T-helper 17 cell (primary cell): ENCODE measurements at places on chromosomes 13 and 19. TPM values are rescaled to one million over a fixed set of nuclear protein-coding genes. Genes with fewer than 3 reads are reported as not detected.

- H3K36me3 ChIP-seq: no peaks in the 10 kb centered on the region
- H3K4me1 ChIP-seq: no peaks in the 10 kb centered on the region
- no peak overlapping the region for H3K4me3 ChIP-seq
- no peak for DNase-seq
Observed at GRCh38 chr13:92433386-92433785, 793.2 kb upstream of the GPC6 start.

- H3K27me3 ChIP-seq: no peaks in the 10 kb centered on the region
- no peak overlapping the region for H3K27ac ChIP-seq
- H3K4me1 ChIP-seq: peaks cover 4% of the 10 kb centered on the region
- DNase-seq: no peak
- H3K4me3 ChIP-seq: no peak overlapping the region
- H3K36me3 ChIP-seq: peaks cover 4% of the 10 kb centered on the region
Observed at GRCh38 chr19:48186541-48186991, 16.1 kb downstream of the ZSWIM9 start.

- H3K4me1 ChIP-seq: peaks cover 2% of the 10 kb centered on the region
- H3K4me3 ChIP-seq: no peak overlapping the region
- H3K36me3 ChIP-seq: no peaks in the 10 kb centered on the region
- no peak overlapping the region for H3K27ac ChIP-seq
Observed at GRCh38 chr13:31818236-31818635, 78.9 kb downstream of the RXFP2 start.

The PPFIA3 gene
- 3.9 TPM for total RNA-seq

The CNN1 gene
- not detected for total RNA-seq

The SLC46A3 gene
- 11.7 TPM for total RNA-seq

DNA sequence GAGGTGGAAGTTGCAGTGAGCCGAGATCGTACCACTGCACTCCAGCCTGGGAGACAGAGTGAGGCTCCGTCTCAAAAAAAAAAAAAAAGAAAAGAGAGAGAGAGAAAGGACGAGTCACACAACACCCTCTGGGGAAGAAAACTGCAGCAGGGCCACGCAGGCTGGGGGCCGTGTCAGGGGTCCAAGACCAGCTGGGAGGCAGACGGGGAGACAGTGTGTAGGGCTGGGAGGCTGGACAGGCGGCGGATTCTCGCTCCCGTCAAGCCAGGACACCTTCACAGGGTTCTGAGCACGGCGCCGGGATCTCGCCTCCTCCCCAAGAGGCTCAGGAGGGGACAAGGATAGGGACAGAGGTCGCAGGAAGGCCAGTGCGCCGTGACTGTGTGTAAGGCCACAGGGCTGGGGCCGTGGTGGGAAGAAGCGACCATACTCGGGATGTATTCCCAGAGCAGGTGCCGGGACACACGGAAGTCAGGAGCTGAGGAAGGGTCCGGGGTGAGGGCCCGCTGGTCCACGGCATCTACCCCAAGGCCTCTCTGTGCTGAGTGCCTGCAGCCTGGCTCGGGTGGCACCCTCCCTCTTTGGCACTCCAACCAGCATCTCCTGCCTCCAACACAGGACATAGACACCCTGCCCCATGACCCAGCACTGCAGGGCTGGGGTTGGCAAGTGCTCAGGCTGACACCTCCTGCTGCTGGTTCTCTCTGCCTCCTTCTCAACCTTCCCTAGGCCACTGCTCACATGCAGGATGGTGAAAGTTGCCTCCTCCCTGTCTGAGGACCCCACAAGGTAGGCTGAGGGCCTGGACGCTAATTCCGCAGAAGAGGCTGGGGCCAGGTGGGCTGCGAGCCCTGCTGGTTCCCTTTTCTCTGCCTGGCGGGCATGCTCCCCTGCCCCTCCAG, 21.2 kb downstream of the ZNF787 start:
- DNase-seq: no peak
- H3K27me3 ChIP-seq: no peaks in the 10 kb centered on the region
- H3K4me3 ChIP-seq: no peak overlapping the region
- H3K36me3 ChIP-seq: no peaks in the 10 kb centered on the region

DNA sequence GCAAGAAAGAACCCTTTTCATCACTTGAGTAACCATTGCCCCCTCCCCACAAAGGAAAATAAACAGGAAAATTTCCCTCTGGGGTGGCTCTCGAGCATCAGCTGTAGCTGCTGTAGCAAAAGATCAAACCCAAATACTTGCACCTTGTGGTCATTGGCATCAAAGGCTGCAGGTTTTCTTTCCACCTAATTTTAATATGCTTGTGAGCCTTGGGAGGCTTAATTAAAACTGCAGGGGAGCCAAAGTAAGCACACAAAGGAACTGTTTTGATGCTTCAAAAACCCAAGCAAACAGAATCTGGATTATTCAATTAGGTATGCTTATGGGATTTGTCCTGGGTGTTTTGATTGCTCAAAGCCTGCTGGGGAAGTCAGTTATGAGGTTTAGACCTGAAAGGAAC, 119.5 kb downstream of the SHISA2 start:
- H3K27ac ChIP-seq: no peak overlapping the region
- peaks cover 23% of the 10 kb centered on the region for H3K27me3 ChIP-seq
- no peak overlapping the region for H3K4me3 ChIP-seq

DNA sequence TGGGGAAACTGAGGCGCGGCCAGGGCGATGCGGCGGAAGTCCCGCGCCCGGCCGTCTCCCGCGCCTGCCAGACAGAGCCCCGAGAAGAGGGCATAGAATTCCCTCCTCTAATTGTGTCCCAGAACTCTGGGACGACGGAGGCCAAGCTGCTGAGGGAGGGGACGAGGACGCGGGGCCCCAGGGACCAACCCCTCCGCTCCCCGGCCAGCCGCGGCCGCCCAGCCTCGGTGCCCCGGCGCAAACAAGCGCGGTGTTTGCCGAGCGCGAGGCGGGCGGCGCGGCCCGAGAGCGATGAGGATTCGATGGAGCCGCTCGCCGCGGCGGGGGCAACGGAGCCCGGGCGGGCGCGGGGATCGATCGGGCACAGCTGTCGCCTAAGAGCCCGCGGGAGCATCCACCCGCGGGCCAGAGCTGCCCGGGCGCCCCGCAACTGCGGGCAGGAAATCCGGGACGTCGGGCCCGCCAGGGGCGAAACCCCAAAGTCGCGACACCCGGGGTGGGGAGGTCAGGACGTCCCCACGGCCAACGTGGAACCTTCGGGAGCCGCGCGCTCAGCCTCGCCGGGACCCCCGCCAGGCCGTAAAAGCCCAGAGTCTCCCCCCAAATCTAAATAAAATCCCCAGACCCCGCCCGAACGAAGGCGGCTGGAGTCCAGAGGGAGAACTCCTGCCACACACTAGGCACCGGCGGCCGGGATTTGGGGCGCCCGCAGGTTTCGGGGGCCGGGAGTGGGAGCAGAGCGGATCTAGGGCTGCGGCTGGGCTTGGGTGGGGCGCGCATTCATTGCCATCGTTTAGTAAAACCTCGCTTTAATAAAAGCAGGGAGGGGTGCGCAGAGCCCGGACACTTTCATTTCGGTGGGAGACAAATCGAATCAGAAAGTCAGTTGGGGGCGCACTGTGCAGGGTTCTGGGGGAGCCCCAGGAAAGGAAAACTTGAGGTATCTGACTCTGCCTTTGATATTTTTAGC, 3.6 kb upstream of the ONECUT3 start:
- no peaks in the 10 kb centered on the region for H3K36me3 ChIP-seq
- no peak overlapping the region for H3K27ac ChIP-seq
- H3K4me3 ChIP-seq: peak overlapping the region; percentile 77
- peaks cover 10% of the 10 kb centered on the region for H3K4me1 ChIP-seq

DNA sequence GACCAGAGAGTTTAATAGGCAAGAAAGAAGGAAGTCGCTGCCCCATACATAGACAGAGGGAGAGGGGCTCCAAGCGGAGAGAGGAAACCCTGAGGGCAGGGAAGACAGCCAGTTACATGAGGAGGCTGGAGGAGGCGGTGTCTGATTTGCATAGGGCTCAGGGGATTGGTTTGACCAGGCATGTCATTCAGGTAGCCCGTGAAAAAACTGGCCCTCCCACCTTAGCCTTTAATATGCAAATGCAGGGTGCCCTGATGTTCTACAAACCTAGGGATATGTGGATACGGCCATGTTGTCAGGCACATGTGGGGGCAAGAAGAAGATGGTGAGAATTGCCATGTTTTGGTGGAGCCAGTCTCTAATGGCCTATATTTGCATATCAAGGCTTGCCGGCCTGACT, 1461.6 kb downstream of the PCDH9 start:
- H3K4me3 ChIP-seq: no peak overlapping the region
- H3K4me1 ChIP-seq: no peaks in the 10 kb centered on the region
- no peak overlapping the region for H3K27ac ChIP-seq
- no peak for DNase-seq

DNA sequence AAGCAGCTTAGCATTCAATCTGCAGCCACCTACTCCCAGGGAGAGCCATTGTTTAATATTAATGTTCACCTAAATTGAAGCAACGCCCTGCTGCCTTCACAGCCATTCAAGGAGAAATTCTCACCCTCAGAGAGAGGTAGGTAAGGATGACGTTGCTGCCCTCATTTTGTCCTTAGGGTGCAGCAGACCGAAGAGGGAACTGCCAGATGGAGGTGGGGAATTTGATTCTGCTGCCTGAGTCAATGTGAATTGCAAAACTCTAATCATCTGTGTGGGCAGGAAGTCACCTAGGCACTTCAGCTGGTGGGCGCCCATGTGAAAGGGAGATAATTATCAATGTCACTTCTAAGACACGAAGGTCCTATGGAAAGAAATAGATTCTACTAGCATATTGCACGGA, 503.4 kb downstream of the TBC1D4 start:
- peaks cover 4% of the 10 kb centered on the region for H3K36me3 ChIP-seq
- no peak for DNase-seq
- peaks cover 36% of the 10 kb centered on the region for H3K27me3 ChIP-seq
- H3K4me1 ChIP-seq: peaks cover 5% of the 10 kb centered on the region
- no peak overlapping the region for H3K27ac ChIP-seq

The CRX gene
- not detected for total RNA-seq

The B3GLCT gene
- 6.2 TPM for total RNA-seq

- DNase-seq: no peak
- no peaks in the 10 kb centered on the region for H3K27me3 ChIP-seq
- H3K4me3 ChIP-seq: no peak overlapping the region
- peaks cover 31% of the 10 kb centered on the region for H3K4me1 ChIP-seq
Observed at GRCh38 chr19:39829702-39830275, 4.2 kb downstream of the DYRK1B start.

The TNFSF13B gene
- 10.3 TPM for total RNA-seq

- H3K4me1 ChIP-seq: no peaks in the 10 kb centered on the region
- no peak overlapping the region for H3K27ac ChIP-seq
- DNase-seq: no peak
- H3K36me3 ChIP-seq: no peaks in the 10 kb centered on the region
- H3K27me3 ChIP-seq: no peaks in the 10 kb centered on the region
- no peak overlapping the region for H3K4me3 ChIP-seq
Observed at GRCh38 chr13:60120617-60121336, 43.0 kb downstream of the DIAPH3 start.

The BRME1 gene
- total RNA-seq: 0.82 TPM

The PGLYRP1 gene
- not detected for total RNA-seq

The TINCR gene
- 2.8 TPM for total RNA-seq

The ATP7B gene
- 2.3 TPM for total RNA-seq

DNA sequence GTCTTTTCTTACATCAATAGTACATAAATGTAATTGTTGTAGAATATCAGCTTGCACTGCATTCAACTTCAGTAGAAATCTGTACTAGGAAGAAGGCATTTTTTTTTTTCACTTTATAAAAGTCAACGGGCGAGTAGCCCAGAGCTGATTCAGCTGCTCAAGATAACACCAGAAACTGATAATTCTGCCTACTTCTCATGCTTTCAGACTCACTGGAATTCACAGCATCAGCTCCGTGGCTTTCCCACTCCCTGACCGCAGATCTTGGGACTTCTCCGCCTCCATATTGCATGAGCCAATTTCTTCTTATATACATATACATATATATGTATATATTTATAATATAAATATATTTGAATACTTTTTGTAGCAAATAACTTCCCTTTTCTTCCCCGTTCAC, 263.1 kb upstream of the RXFP2 start:
- no peaks in the 10 kb centered on the region for H3K36me3 ChIP-seq
- no peak overlapping the region for H3K27ac ChIP-seq
- peaks cover 15% of the 10 kb centered on the region for H3K27me3 ChIP-seq
- H3K4me1 ChIP-seq: no peaks in the 10 kb centered on the region
- no peak overlapping the region for H3K4me3 ChIP-seq
- DNase-seq: no peak

The GRWD1 gene
- 32.5 TPM for total RNA-seq

The DCT gene
- 0.20 TPM for total RNA-seq

DNA sequence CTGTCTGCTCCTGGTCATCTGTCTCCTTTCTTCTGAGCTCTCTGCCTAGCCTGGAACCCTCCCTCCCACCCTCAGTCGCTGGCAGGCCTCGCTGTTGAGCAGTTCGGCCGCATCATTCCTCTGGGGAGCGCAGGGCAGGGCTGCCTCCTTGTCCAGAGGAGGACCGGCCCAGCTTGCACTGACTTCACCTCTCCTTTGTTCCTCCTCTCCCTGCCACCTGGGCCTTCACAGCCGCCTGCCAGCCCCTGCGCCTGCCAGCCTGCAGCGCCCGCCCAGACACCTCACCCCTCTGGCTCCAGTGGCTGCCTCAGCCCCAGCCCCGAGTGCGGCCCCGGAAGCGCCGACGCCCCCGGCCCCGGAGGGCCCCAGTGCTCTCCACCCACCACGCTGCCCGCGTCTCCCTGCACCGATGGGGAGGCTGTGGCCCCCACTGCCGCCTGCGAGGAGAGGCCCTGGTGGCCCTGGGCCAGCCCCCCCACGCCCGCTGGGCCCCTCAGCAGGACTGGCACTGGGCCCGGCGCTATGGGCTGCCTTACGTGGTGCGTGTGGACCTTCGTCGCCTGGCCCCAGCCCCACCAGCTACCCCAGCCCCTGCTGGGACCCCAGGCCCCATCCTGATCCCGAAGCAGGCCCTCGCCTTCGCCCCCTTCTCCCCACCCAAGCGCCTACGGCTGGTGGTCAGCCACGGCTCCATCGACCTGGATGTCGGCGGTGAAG, 7.2 kb downstream of the KMT5C start:
- no peak overlapping the region for H3K4me3 ChIP-seq
- no peak for DNase-seq
- H3K27ac ChIP-seq: no peak overlapping the region
- peaks cover 7% of the 10 kb centered on the region for H3K36me3 ChIP-seq

DNA sequence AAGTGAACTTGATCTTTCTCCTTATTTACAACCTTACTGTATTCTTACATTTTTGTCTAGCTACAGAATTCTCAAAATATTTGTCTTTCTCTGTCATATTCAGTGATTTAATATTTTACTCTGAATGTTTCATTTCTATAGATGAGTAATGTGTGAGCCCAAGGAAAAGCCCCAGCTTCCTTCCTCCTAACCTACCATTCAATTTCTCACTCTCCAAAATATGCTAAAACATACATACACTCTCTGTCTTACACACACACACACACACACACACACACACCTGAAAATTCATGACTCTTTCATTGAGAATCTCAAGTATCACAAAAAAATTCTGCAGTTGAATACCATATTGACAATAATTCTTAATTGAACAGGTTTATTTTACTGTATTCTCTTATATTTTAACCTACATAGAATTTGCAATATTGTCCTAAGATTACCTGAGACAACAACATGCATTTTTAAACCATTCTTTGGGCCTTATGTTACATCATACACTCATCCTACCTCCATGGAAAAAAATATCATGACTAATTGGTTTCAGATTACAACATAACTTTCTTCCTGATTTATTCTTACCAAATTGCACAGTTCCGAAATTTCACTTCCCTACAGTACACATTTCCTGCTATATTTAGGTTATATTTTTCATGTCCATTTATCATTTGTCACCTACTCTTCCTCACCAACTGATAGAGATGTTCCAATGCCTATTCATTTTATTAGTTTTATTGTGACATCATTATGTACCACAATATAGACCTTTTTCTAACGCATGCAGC, 1965.6 kb upstream of the PCDH20 start:
- no peak overlapping the region for H3K4me3 ChIP-seq
- no peaks in the 10 kb centered on the region for H3K36me3 ChIP-seq
- H3K4me1 ChIP-seq: no peaks in the 10 kb centered on the region
- H3K27me3 ChIP-seq: no peaks in the 10 kb centered on the region
- no peak for DNase-seq
